ENCODE measurements at places on chromosomes 12 and 14.

DNA sequence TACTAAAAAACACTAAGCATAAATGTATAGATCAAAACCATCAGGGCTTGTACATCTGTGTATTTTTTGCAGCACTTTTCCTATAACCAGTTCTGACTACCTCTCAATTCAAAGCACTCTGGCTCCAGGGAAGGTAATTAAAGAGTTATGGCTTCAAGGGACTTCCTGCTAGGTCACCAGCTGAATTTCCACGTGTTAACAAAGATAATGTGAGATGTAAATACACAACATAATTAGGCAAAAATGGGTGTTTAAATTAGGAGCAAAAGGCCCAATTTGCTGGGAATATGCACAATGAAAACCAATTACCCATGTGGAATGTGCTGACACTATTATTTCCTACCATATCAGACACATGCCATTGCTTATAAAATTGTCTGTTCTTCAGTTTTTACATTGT, 513.4 kb upstream of the FLRT2 start:
- no peak for DNase-seq

- DNase-seq, result no peak
Measured at GRCh38 chr12:9717070-9717925, 15.6 kb downstream of the CLECL1 start.

DNA sequence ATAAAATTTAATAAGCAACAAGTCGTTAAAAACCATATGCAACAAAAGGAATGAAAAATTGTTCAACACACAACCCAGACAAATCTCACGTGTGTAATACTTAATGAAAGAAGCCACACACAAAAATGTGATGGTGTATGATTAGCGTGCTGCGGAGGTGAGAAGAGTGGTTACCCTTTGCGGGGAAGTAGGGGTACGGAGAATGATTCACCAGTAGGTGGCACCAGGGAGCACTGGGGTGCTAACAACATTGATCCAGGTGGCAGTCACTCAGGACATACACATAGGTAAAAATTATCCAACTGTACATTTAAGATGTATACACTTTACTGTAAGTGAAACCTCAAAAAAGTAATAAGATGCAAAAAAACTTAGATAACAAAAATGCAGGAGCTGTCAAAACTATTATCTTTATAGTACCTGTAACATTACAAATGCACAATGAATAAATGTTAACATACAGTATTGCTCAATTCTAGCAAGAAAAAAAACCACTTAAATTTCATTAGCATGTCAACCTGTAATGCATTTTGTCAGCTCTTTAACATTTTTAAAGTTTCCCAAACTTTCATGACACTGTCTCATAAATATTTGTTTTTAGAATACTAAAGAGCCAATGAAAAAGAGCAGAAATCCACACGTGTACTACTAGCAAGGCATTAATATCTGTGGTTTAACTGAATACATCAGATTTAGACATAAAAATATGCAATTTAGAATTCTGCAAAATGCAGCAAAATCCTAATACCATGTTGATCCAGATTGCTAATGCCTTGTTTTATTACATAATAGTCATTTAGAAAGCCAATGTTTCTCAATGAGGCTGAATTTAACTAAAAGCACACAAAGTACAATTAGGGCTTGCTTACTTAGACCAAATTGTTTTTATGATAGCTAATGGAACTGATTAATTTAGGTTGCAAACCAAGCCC, 46.7 kb downstream of the TMCC3 start:
- no peak for DNase-seq

DNA sequence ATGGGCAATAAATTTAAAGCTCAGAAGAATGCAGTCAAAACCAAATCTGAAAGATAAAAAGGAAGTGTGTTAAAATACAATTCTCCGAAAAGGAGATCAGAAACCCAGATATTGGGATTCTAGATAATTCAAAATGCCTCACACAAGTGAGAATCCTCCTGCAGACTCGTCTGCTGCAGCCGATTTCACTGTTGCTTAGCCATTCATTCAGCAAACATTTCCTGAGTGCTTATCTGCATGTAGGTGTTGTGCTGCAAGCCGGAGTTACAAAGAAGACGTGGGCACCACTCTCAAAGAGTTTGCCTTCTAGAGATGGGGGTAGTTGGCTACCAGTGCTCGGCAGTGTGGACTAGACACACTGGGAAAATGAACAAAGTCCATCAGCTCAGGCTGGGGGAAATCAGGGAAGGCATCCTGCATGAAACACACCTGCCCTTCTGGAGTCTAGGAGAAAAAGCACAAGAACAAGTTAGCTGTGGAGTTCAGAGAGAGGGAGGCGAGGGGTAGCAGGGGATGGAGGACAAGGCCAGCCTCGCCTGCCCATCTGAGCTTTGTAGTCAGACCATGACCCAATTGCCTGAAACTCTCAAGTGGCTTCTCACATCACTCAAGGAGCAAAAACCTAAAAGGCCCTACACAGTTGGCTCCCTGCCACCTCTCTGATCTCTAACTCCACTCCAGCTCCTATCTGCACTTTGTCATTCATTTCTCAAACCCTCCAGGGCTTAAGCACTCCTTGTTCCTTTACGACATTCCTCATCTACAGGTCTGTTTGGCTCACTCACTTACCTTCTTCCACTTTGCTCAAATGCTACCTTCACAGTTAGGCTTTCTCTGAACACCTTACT, 310.0 kb upstream of the DDHD1 start:
- no peak for DNase-seq

GRCh38 chr14:23910101-23910875, 43.3 kb upstream of the DHRS4 start:
- peak; percentile 47 for DNase-seq

- no peak for DNase-seq
Measured at GRCh38 chr12:69066492-69067373, 133.8 kb upstream of the CPM start.

DNA sequence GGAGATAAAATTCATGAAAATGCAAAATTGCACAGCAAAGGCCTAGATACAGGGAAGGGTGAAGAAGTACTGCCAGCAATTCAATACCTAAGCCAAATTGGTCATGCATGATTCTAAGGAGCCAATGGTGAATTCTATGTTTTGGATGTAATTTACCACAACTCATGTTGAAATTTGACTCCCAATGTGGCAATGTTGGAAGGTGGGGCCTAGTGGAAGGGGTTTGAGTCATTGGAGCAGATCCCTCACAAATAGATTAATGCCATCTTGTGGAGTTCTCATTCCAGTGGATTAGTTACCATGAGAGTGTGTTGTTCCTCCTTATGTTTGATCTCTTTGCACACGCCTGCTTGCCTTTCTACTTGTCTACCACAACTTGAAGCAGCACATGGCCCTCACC, 194.0 kb upstream of the ALG10 start:
- peak; percentile 29 for DNase-seq

- DNase-seq, result no peak
Measured at GRCh38 chr14:76078501-76078900, 73.2 kb upstream of the GPATCH2L start.

DNA sequence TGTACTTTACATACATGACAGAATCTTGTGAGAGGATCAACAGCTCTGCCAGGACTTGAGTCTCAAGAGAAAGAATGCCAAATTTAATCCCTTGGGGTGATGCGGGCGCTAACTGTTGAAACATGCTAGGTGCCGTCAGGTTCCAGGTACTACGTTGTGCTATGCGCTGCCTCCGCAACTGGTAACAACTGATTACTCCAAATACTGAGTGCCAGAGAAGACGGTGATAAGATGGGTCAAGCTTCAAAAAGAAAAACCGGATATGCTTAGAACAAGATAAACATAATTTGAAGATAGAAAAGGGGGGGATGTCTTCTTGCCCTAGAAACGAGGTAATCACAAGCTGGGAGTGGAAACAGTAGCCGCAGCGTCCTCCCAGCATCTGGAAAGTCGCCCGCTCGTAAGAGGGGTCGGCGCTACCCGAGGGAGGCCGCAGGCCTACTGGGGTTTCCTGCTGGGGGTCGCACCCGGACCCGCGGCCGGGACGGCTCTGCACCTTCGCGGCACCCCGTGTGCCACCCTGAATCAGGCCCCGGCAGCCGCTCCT, 678 bp downstream of the ZBTB25 start:
- peak; percentile 71 for DNase-seq

DNA sequence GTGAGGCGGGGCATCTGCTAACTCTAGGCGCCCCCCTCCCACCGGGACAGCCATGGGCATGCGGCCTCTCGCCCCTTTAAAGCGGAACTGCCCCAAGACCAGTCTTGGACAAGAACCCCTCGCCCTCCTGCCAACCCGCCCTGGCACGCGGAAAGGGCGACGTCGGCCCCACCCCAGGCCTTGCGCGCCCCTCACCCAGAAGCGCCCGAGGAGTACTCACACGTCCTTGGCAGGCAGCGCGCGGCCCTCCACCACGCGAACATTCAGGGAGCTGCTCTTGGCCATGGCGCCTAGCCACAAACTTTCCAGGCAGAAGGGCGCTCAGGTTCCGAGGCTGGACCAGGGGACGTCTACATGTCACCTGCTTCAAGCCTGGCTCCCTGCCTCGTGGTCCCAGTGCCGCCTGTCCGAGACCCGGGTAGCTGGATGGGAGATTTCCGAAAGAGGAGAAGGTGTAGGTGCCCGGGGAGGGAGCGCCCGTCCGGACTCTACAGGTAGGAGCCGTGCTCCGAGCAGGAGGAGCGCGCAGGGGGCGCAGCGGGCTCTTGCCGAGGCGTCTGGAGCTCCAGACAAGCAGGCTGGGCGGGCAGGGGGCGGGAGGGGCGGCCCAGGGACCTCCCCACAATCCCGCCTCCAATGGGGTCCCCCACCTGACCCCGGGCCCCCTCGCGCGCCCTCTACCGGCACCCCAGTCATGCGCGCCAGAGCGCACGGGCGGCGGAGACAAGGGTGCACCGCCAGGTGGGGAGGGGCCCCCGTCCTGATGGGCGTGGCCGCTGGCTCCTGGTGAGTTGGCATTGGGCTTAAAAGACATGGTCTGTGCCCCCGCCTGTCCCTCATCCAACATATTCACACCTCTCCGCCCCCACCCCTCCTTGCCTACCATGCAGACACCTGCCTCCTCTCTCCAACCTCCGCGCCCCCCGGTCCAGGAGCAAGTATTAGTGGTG, at the start of gene RASAL1:
RASAL1 (minus strand) TSS at position 584 of the 950 bp plus-strand sequence; CDS start at position 285, 299 bp downstream.
- DNase-seq, result peak; percentile 62

DNA sequence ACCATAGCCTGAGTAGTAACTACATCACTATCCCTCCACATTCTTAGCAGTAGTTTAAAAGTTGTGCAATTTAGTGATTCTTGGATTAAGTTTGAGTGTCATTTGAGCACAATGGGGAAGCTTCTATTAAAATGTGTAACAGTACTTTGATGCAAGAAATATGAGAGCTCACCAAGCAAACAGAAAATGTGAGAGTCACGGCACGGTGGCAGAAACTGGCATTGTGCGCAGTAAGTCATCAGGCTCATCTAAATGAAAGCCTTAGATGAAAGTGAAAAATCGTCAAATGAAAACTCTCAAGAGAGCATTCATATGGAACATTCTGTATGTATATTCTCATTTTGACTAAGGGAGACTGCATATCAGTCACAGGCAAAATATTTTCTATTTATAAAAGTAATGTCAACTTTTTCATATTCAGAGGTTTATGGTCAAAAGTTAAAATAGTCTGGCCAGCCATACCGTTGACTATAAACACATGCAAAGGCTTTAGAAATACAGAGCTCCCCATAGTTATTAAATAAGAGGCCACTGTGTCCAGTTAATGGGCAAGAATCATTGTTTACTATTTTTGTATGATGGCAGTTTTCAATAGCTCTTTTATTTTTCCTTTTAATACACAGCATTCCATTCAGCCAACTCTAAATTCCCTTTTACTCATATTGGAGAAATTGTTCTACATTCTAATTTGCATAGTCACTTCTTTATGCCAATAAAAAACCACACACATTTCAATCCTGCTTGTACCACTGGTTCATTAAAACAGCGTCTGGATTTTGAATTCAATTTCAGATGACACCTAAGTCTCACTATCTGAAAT, 167.9 kb downstream of the PRKD1 start:
- DNase-seq, result no peak

DNA sequence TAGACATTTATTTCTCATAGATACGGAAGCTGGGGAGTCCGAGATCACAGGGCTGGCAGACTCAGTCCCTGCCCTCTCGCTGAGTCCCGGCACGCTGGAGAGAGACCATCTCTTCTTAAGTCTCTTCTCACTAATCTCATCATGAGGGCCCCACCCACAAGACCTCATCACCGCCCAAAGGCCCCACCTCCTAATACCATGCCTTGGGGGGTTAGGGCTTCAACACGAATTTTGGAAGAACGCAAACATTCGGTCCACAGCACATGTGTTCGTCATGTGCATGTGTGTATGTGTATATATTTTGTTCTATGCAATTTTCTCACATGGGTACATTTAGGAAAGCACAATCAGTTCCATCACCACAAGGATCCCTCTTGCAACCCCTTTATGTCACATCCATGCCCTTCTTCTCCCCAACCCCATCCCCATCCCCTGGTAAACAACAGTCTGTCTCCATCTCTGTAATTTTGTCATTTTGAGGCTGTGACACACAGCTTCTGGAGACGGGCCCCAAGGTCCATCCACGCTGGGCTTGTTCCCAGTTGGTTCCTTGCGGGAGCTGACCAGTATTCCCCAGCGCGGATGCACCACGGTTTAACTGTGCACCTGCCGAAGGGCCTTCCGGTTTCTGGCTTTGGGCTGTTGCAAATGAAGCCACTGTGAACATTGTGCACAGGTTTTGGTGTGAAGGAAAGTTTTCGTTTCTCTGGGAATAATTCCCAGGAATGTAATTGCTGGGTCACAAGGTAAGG, 317.5 kb upstream of the DIO3 start:
- no peak for DNase-seq

- peak; percentile 3 for DNase-seq
Measured at GRCh38 chr12:105935106-105935505, 203.6 kb downstream of the NUAK1 start.

- DNase-seq, result no peak
Measured at GRCh38 chr14:49754570-49755097, 13.3 kb upstream of the KLHDC2 start.

DNA sequence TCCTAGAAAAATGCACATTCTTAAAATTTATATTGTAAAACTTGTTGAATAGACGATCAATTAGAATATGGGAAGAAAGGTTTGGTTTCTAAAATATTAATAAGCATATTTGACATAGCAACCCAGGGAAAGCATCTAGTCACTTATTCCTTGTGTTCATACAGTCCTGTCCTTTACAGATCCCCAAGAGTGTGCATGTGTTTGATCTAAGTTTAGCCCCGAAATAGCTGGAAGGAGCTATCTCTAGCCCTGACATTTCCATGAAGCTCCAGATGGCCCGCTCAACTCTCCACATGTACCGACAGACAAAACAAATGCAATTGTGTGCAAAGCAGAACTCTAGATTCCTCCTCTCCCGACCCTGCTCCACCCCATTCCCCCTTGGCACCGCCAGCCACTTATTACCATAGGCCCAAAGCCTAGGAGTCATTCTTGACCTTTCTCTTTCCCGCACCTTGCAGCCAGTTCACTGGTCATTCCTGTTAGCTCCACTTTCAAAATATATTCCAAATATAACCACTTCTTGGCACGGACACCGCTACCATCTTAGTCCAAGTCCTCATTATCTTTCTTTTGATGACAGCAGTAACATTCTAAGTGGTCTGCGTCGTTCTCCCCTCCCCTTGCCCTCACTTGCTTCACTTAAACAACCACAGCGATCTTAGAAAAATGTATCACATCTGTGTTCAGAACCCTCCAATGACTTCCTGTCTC, 45.4 kb upstream of the GZMB start:
- no peak for DNase-seq

All from NCI-H226 (cell line).